ENCODE measurements at places on chromosomes 6 and 20.
A peak's percentile ranks its signal among the peaks of the same experiment; 100 is the strongest.

DNA sequence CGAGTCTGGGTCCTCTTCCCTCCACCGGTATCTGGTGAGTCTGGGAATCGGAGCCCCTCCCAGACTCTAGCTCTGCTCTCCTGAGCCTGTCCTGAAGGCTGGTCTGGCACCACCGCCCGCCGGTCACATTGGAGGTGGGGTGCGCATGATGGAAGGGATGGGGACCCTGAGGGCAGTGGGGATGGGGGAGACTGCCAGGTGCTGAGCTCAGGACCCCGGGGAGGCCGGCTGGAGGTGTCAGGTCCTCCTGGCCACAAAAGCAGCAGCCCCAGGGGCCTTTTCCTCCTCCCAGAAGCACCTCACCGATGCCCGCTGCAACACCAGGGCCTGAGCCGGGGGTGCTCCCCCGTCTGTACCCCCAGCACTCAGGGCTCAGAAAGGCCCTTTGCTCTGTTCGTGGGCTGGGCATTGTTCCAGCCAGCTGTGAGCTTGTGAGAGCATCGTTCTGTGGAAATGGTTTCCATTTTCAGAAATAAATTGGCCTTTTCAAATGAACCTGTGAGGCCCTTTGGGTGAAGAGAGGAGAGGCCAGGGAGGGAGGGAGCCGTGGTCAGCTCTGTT is 2.5 kb upstream of the NPBWR2 start:
- DNase-seq: no peak

GRCh38 chr6:15544321-15544900 is 118.4 kb downstream of the DTNBP1 start:
- DNase-seq: no peak

DNA sequence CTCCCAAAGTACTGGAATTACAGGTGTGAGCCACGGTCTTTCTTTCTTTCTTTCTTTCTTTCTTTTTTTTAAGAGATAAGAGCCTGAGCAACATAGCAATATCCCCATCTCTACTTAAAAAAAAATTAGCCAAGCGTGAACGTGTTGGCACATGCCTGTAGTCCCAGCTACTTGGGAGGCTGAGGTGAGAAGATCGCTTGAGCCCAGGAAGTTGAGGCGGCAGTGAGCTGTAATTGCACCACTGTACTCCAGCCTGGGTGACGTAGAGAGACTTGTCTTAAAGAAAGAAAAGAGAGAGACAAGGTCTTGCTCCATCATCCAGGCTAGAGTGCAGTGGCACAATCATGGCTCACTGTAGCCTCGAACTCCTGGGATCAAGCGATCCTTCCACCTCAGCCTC is 162.0 kb upstream of the MLN start:
- no peak for DNase-seq

DNA sequence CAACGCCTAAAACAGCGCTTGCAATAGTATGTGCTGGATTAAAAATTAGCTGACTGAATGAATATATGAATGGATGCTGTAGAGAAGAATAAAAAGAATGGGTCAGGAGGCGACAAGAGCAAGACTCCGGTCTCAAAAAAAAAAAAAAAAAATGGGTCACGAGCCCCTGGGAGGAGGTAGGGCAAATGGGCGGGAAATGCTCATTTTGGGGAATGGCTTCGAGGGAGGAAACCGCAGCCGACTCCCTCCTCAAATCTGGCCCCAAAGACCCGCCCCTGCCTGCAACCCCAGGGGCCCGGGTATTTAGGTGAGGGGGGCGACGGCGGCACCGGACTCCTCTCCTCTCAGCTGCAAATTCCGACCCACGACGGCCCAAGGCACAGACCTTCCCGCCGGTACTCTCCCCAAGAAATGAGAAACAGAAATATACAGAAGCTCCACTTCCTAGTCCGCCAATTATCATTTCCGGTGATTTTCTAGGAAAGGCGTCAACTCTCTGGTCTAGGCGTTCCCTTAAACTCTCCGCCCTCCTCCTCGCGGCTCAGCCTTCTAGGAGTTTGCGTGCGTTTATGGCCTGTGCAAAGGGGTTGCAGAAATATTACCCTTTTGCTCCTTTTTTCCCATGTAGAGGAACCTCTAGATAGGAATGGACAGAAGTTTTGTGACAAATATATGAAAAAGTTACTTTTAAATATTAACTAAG is at the start of gene ZNF311:
TSS of gene ZNF311 (minus strand) at position 133 of the 703 bp plus-strand sequence. CDS start 1,361 bp downstream, outside the sequence.
- peak; percentile 68 for DNase-seq

DNA sequence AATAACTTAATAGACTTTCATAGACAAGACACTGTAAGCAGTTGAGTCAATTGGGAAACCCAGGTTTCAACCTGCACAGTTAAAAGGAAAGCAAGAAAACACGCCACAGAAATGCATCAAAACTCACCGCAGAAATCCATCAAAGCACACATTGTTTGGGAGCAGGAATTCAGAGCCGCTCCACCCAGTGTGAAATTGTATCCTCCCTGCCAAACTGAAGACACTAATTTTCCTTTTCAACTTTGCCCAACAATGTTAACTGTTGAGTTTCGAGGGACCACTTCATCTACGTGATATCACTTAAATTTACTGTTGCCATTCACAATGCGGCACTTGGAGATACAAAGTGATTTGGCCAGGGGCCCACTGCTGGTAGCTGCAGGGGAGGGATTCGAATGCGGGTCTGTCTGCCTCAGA is 92.7 kb downstream of the DACT2 start:
- no peak for DNase-seq

DNA sequence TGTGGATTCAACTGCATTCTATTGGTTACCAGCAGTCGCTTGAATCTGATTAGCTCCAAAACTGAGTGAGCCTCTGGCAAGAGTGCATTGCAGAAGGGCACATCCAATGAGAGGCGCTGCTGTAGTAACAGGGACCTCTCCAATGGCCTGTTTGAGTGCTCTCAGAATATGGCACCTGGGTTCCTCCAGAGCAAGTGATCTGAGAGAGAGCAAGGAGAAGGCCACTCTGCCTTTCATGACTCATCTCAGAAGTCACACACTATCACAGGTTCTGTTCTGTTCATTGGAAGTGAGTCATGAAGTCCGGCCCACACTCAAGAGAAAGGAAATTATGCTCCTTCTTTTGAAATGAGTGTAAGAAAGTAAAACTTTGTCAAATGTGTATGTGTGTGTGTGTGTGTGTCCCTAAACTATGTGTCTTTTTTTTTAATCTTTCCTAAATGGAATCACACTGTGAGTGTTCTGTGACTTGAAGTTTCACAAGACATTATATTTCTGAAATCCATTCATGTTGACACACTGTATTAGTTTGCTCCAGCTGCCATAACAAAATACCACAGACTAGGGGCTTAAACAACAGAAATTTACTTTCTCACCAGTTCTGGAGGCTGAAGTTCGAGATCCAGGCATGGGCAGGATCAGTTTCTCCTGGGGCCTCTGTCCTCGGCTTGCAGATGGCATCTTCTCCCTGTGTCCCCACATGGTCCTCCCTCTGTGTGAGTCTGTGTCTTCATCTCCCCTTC is 138.3 kb upstream of the CDYL start:
- DNase-seq: peak; percentile 24

DNA sequence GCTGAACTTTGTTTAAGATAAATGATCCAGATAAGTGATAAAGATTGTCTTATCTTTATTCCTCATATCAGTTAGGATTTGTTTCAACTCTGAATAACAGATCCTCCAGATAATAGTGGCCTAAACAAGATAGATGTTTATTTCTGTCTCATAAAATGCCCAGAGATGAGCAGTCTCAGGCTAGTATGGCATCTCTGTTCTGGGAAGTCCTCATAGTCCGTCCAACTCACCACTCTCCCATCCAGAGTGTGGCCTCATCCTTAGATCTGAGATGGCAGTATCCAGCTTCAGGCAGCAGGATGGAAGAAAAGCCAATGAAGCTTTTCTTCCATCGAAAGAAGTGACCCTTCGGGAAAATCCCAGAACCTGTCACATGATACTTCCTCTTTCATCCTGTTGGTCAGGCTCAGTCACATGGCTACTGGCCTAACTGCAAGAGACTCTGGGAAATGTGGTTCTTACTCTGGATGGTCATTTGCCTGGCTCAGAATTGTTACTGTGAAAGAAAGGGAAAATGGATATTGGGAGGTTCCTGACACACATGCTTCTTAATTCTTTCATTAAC is 29.4 kb upstream of the TAGAP start:
- peak; percentile 34 for DNase-seq

DNA sequence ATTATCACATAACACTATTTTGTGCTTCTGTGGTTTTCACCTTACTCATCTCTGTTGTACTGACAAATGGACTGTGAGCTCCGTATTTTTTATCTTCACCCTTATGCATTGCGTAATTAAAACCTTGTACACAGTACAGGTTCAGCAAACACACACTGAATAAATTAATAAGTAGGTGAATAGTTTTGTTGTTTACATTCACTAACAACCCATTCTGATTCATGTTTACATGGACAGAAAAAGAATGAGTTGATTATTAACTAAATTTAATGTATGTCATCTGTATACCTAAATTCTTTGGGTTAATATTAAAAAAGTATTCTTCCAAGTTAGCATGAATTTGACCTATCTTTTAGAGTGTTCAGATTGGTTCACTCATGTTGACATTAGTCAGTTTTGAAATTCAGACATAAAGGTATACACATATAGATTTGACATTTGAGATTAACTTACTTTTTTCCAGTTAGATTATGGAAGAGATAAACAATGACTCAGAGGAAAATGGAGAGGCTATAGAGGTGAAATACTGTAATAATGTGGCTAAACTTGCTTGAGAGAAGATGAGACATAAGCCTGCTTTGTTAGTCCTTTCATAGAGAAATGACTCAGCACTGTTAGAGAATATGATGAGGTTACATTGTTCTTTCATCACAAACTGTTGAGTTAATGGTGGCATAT is 541.7 kb upstream of the FLRT3 start:
- DNase-seq: no peak

DNA sequence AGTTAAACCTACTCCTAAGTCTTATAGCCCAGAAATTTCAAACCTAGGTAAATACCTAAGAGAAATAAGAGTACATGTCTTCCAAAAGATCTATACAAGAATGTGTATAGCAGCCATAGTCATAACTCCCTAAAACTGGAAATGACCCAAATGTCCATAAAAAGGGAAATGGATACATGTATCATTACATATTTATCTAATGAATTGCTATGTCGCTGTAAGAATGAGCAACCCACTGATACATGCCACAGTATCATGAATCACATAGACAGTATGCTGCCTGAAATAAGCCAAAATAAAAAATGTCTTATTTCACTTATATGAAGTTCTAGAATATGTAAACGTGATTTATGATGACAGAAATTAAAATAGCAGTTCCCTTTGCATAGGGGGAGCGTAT is 679.5 kb downstream of the MAFB start:
- no peak for DNase-seq

DNA sequence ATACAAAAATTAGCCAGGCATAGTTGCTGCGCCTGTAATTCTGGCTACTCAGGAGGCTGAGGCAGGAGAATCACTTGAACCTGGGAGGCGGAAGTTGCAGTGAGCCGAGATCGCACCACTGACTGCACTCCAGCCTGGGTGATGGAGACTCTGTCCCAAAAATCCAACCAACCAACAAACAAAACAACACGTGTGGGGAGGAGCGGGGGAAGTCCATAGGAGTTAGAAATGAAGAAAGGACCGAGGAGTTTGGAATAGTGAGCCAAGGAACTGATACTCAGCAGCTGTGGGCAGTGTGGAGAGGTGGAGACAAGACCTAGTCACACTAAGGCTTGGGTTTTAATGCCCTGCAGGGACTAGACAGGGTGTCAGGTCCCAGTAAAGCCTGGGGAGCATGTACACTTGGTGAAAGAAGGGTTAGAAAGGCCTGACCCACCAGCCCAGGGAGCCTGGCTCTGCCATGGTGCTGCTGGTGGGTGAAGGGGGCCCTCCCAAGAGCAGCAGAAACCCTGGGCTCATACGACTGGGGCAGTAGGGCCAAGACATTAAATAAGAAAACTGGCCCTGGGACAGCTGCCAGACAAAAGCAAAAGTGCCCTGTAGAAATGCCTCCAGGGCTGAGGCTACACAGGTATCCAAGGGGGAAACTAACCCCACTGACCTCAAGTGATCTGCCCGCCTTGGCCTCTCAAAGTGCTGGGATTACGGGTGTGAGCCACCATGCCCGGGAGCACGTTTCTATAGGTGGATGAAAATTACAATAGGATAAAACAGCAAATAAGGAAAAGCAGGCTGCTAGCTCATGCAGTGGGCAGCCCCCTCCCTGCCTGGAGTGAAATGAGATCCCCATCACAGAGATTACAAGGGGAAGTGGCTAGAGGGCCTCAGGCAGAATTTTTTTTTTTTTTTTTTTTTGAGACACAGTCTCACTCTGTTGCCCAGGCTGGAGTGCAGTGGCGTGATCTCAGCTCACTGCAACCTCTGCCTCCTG is 58.0 kb downstream of the MYH7B start:
- DNase-seq: no peak

DNA sequence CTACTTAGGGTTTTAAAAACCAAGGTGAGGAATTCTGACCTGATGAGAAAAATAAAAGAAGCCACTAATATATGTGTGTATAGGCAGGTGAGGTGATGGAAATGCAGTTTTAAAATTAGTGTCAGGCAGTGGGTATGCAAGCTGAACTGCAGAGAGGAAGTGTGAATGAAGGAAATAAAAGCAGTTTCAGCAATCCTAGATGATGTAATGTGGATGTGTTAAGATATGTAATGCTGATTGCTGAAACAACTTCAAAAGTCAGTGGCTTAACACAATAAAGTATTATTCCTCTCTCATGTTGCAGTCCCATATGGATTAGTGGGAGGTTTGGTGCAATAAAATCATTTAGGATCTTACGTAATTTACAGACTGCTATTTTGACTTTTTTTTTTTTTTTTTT is 119.9 kb upstream of the ASCC3 start:
- no peak for DNase-seq

DNA sequence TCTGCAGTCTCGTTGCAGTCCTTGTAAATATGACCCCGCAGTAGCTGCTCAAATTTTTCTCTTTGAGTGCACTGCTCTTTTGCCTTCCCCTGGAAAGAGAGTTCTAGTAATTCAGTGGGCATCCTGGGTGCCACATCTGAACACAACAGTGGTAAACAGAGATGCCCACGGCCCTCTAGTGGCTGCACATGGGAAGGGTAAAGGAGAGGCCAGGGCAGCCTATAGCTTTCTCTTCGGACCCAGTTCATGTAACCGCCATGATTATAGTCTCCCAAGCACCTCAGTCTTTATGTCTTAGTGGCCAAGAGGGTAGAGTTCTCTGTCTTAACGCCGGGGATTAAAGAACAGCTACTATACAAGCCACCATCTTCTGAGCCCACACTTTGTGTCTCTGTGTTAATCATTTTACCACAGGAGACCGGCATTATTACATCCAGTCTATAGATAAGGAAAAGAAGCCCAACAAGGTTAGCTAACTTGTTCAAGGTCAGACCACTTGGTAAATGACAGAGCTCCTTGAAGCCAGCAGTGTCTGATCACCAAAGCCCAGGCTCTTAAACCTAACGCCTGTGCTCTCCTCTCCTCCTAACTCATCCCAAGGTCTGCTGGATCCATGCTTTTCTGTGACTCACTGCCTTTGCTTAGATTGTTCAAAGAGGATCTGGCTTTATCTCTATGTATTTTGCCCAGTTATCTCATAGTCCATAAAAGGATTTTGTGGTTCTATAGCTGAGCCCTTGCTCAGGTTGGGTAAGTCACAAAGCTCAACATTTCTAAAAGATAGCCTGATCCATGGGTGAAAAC is 81.8 kb downstream of the ISM1 start:
- peak; percentile 28 for DNase-seq
